ENCODE measurements at places on chromosomes 7 and 10.

- no peak for DNase-seq
Observed at GRCh38 chr10:13518076-13518692, 10.6 kb downstream of the BEND7 start.

GRCh38 chr10:60044242-60044641 lies 137.9 kb upstream of the CCDC6 start:
- no peak for DNase-seq

DNA sequence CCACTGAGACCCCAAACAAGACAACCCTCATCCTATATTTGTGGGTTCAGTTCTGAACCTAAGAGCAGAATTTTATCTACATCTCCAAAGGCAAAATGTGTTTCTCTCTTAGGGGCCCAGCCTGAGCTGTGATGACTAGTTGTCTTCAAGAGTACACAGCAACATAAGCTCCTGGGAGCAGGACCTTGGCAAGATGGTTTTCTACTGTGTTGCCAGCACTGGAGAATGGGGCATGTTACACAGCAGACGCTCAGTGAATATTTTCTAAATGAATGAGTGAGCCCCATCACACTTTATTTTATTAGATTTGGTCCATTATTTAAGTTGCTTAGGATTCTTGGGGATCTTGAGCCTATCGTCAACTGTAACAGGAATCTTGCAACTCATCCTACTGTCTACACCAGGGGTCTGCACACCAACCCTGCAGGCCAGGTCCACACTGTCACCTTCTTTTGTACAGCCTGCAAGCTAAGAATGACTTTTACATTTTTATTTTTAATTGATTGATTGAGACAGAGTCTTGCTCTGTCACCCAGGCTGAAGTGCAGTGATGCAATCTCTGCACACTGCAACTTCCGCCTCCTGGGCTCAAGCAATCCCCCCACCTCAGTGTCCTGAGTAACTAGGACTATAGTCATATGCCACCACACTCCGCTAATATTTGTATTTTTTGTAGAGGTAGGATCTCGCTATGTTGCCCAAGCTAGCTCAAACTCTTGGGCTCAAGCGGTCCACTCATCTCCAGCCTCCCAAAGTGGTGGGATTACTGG lies 347.1 kb downstream of the FGFR2 start:
- no peak for DNase-seq

- no peak for DNase-seq
Observed at GRCh38 chr10:47278152-47278473, 21.9 kb upstream of the GDF10 start.

GRCh38 chr7:1999278-1999984 lies 233.3 kb downstream of the MAD1L1 start:
- no peak for DNase-seq

DNA sequence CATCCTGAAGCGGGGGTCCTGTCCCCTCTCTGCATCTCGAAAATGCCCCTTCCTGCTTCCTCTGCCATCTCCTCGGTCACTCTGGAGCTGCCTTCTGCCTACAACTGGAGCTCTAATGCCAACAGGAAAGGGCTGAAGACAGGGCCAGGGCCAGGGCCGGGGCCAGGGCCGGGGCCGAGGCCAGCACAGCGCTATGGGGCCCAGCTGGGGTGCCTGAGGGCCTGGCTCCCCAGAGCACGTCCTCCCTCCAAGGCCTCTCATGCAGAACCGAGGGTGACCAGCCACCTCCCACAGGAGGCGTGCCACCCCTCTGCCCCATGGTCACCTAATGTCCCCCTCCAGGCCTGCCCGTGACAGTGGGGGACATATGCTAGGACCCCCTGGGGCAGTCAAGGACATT lies 155.7 kb downstream of the PRKAG2 start:
- DNase-seq = no peak

GRCh38 chr10:35503578-35503977 lies 101.6 kb upstream of the GJD4 start:
- no peak for DNase-seq

DNA sequence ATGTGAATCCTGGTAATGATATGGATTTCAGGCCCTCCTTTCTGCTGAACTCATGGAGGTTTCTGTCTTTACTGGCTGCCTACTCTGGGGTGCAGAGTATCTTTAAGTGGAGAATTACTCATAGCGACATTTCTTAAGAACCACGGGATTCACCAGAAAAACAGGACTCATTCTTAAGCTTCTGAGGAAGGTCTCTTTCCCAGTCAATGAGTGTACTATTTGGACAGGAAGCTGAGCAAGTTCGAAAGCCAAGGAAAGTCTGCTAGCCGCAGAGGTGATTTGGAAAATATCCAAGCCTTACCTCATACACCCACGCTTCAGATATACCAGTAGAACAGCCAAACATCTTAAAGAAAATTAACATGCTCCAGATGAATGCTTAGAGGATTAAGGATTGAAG lies 377.6 kb upstream of the MYO3A start:
- no peak for DNase-seq

- no peak for DNase-seq
Observed at GRCh38 chr7:158680754-158681153, 23.9 kb downstream of the NCAPG2 start.

- DNase-seq = no peak
Observed at GRCh38 chr7:156036153-156036552, 223.9 kb upstream of the SHH start.

DNA sequence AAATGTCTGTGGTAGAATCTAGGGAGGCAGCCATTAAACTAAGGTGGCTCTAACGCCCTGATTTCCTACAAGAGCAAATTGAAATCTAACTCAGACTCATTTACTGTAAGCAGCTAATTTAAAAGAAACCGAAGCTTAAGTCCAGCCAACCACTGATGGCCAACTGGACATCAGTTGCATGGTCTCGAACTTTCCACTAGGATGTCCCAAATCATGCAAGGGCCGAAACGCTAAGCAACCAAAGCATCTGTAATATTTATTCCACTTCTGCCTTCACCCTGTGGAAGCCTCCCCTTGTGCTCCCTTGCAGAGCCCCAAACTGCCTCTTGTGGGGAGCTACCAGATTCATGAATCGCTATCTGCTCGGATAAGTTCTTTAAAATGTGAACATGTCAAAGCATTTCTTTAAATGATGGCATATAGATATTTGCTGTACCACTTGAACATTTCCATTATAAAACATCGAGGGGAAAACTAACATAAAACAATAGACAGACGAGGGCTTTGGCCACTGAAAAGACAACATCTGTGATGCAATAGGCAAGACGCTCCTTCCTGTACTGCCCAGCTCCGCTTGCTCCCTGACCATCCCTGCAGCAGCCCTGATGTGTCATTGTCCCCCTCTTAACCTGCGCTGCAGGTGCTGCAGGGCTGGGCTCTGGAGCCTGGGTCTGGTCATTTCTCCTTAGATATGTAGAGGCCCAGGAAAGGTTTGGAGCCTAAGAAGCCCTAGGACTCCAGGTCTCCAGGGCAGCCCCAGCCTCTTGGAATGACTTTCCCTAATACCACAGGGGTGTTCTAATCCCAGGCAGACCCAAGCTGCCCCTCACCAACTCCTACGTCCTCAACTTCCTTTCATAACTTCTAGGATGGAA lies 2.9 kb upstream of the RBP3 start:
- no peak for DNase-seq

DNA sequence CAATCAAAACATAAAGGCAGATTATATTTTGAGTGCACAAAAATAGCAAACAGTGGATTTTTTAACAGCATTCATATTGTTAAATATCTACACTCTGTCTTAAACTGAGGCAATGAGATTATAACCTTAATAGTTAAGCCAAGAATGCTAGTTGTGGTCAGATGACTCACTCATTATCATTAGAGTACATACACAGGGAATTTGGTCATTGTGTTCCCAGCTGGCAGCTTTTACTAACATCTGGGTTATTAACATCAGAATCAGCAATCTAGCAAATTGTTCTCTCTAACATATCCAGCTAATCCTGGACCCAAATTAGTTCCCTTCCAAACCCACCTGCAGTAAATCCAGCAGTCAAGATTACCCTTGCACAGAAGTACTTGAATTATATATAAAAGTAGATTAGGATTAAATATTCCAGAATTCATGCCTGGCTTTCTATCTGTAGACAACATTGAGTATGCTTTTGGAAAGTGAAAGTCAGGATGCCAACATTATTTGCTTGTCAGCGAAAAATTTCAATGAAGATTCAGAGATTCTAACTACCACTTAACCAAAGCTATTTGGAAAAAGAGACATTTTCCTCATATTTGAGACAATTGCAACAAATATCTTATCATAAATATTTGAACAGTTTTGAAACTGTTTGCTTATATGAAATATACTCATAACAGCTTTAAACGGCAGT lies 1035.6 kb upstream of the PHF14 start:
- DNase-seq = no peak

- no peak for DNase-seq
Observed at GRCh38 chr7:56007167-56007652, 42.8 kb downstream of the NIPSNAP2 start.

- peak; percentile 84 for DNase-seq
Observed at GRCh38 chr10:109914966-109915365, 8.3 kb downstream of the XPNPEP1 start.

GRCh38 chr10:118551535-118552100 lies 43.8 kb downstream of the PRLHR start:
- DNase-seq = no peak

DNA sequence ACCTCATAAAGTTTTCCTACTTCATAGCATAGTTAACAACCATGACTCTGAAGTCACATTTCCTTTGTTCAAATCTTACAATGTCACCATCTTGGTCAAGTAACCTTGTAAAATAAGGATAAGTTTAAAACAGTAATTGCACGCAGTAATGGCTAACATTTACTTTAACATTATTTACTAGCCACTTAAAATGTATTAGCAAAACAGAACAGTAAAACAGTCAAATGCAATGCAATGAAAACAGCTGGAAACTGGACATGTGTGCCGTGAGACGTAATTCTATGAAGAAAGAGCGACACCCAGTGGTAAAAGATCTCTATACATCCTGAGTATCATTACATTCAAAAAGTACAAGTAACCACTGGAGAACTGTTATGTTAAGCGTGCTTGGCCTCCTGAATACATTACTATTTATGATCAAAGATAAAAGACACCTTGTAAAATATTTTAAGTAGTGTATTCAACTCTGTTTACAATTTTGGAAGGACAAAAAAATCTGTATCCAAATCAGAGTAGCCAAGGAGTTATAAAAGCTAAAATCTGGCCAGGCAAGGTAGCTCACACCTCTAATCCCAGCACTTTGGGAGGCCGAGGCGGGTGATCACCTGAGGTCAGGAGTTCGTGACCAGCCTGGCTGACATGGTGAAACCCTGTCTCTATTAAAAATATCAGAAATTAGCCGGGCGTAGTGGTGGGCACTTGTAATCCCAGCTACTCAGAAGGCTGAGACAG lies 27.2 kb downstream of the ATE1 start:
- DNase-seq = peak; percentile 43

All from CD4-positive, alpha-beta T cell treated with Interleukin-4 for 4 hours (primary cell).